ENCODE measurements at places on chromosomes 5 and 9.
A peak's percentile ranks its signal among the peaks of the same experiment; 100 is the strongest.

DNA sequence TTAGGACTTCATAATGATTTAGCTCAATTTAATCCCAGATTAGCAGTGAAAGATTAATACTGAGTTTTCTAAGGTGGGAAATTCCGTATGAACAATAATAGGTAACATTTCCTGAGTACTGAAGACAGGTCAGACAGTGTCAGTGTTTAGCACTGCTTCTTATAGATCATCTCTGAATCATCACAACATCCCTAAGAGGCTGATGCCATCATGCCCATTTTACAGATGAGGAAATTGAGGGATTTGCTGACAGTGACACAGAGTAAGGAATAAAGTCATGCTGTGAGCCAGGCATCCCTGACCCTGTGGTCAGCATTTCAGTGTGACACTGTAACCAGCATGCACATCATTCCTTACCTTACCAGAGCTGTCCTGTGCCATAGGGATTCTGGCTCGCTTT is 44.5 kb downstream of the DAPK1 start:
- no peak overlapping the region for H3K27ac ChIP-seq
- DNase-seq: no peak
- H3K27me3 ChIP-seq: no peaks in the 10 kb centered on the region
- H3K36me3 ChIP-seq: no peaks in the 10 kb centered on the region
- H3K4me3 ChIP-seq: no peak overlapping the region

- H3K27ac ChIP-seq: no peak overlapping the region
- no peaks in the 10 kb centered on the region for H3K27me3 ChIP-seq
- H3K4me3 ChIP-seq: no peak overlapping the region
- H3K36me3 ChIP-seq: no peaks in the 10 kb centered on the region
- DNase-seq: no peak
- H3K4me1 ChIP-seq: no peaks in the 10 kb centered on the region
These were observed 647.7 kb upstream of the ITGA1 start for GRCh38 chr5:52139888-52140615.

- no peak overlapping the region for H3K27ac ChIP-seq
- no peak for DNase-seq
- no peak overlapping the region for H3K4me3 ChIP-seq
- no peaks in the 10 kb centered on the region for H3K36me3 ChIP-seq
- no peaks in the 10 kb centered on the region for H3K4me1 ChIP-seq
These were observed 245.6 kb upstream of the RGMB start for GRCh38 chr5:98527846-98528245.

DNA sequence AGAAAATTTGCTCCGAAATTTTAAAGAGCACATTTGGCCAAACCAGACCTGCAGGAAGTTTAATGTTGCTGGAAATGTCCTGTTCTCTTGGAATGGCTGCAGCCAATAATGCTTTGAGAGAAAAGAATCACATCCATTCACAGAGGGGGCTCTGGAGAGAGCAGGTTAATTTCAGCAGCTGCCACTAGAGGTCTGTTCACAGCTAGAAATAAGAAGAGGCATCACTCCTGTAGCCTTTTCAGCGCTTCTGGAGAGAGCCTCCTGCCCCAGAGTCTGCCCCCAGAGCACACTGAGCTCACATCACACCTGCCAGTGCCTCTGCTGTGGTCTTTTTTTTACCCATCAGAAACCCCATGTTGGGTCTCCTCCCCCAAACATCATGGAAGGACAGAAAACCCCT is 124.8 kb upstream of the RAD23B start:
- no peaks in the 10 kb centered on the region for H3K4me1 ChIP-seq
- H3K4me3 ChIP-seq: no peak overlapping the region
- H3K27me3 ChIP-seq: no peaks in the 10 kb centered on the region
- no peaks in the 10 kb centered on the region for H3K36me3 ChIP-seq
- no peak for DNase-seq

DNA sequence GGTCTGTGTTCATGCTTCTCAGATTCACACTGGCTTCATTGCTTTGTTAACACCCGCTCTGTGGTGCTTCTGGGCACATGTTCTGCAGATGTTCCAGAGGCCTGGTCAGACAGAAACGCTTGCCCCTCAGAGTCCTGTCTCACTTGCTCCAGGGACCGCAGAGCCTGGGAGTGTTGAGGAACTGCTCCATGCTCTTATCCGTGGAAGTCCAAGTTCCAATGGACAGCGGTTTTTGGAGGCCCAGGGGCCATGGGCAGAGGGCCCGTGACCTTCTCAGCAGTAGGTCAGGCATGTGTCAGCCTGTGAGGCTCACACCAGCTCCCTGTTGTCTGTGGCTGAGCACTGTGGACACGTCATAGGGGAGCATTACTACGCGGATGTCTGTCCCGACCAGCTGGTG is 364.7 kb upstream of the IRX1 start:
- DNase-seq: no peak
- no peak overlapping the region for H3K4me3 ChIP-seq
- no peaks in the 10 kb centered on the region for H3K27me3 ChIP-seq
- H3K4me1 ChIP-seq: no peaks in the 10 kb centered on the region
- no peak overlapping the region for H3K27ac ChIP-seq
- H3K36me3 ChIP-seq: no peaks in the 10 kb centered on the region

DNA sequence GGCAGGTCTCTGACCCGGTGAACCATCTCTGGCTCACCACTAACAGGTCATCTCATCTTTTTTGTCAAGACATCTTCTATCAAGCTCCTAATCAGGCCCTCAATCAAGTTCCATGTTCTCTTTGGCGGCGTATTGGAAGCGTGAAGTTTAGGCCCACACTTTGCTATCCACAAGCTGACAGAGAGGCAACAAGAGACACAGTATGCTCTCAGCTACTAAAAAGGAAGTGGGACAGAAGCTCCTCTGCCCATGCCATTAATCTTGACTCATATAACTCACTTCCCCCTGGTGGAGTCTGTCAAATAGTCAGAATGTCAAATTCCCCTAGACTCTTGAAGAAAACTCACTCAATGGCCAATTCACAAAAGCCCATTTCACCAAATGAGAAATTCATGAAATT is 77.6 kb upstream of the TMC1 start:
- H3K4me3 ChIP-seq: no peak overlapping the region
- H3K27me3 ChIP-seq: no peaks in the 10 kb centered on the region
- peaks cover 11% of the 10 kb centered on the region for H3K4me1 ChIP-seq
- H3K36me3 ChIP-seq: no peaks in the 10 kb centered on the region

DNA sequence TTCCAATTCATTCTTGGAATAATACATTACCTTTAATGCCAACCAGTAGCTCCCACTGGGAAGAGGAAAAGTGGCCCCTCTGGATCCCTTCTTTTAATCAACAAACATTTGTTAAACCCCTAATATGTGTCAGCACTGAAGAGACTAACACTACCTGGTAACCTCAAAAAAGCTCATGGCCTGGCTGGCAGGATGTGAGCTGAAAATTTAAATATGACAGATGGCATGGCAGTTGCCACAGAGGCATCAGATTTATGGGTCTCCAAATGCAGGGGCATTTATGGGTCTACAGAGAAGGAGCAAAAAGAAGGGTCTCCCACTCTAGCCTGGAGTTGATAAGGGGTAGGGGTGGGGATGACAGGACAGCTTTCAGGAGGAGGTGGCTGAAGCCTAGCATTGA is 12.5 kb downstream of the DNAH5 start:
- H3K36me3 ChIP-seq: no peaks in the 10 kb centered on the region
- H3K27me3 ChIP-seq: no peaks in the 10 kb centered on the region
- no peak for DNase-seq
- no peaks in the 10 kb centered on the region for H3K4me1 ChIP-seq
- H3K4me3 ChIP-seq: no peak overlapping the region

- no peaks in the 10 kb centered on the region for H3K4me1 ChIP-seq
- H3K27ac ChIP-seq: no peak overlapping the region
- no peaks in the 10 kb centered on the region for H3K36me3 ChIP-seq
- no peaks in the 10 kb centered on the region for H3K27me3 ChIP-seq
- no peak overlapping the region for H3K4me3 ChIP-seq
These were observed 265.2 kb downstream of the SYK start for GRCh38 chr9:91066856-91067255.

- DNase-seq: no peak
- no peaks in the 10 kb centered on the region for H3K27me3 ChIP-seq
- no peaks in the 10 kb centered on the region for H3K4me1 ChIP-seq
These were observed 45.1 kb downstream of the TTC1 start for GRCh38 chr5:160054047-160054446.

- H3K4me3 ChIP-seq: no peak overlapping the region
- no peak overlapping the region for H3K27ac ChIP-seq
These were observed 1499.0 kb downstream of the EFNA5 start for GRCh38 chr5:106171708-106172107.

DNA sequence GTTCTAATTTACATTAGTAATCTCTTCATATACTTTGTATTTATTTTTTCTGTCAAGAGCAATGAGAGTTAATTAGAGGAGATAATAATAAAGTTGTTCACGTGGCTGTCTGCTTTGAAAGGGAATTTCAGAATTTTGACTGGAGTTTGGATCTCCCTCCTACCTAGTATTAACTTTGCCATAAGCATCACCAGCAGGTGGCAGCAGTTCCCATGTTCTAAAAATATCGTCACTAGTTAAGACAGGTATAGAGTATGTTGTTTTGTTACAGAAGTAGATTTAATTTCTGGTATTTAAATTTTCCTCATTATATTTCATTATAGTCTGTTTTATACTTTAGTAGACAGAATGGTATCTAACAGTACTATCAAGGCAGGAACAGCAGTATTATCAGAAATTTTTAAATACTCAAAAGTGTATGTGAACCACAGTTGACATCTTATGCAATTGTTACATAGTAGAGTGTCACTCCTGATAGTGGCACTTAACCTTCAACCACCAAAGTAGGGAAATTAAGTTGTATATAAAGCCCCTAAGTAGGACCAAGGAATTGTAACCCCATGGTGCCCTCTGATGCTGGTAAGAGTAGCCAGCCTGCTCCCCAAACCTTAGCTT is 20.4 kb downstream of the GNPDA1 start:
- H3K36me3 ChIP-seq: peaks cover 9% of the 10 kb centered on the region
- DNase-seq: peak; percentile 64
- H3K4me1 ChIP-seq: no peaks in the 10 kb centered on the region
- H3K27ac ChIP-seq: no peak overlapping the region

- H3K4me3 ChIP-seq: no peak overlapping the region
- H3K36me3 ChIP-seq: no peaks in the 10 kb centered on the region
- H3K4me1 ChIP-seq: peaks cover 14% of the 10 kb centered on the region
- H3K27me3 ChIP-seq: no peaks in the 10 kb centered on the region
These were observed 59.4 kb downstream of the DAP start for GRCh38 chr5:10701567-10702039.

GRCh38 chr5:142327111-142327842 is 2.5 kb upstream of the SPRY4 start:
- H3K36me3 ChIP-seq: no peaks in the 10 kb centered on the region
- H3K27me3 ChIP-seq: peaks cover 3% of the 10 kb centered on the region
- H3K4me3 ChIP-seq: no peak overlapping the region
- no peak overlapping the region for H3K27ac ChIP-seq
- DNase-seq: no peak

- peak overlapping the region; percentile 26 for H3K27ac ChIP-seq
- peaks cover 26% of the 10 kb centered on the region for H3K4me1 ChIP-seq
- H3K36me3 ChIP-seq: no peaks in the 10 kb centered on the region
- H3K27me3 ChIP-seq: no peaks in the 10 kb centered on the region
- peak overlapping the region; percentile 34 for H3K4me3 ChIP-seq
These were observed 2.3 kb downstream of the TUT7 start for GRCh38 chr9:86351880-86352279.

DNA sequence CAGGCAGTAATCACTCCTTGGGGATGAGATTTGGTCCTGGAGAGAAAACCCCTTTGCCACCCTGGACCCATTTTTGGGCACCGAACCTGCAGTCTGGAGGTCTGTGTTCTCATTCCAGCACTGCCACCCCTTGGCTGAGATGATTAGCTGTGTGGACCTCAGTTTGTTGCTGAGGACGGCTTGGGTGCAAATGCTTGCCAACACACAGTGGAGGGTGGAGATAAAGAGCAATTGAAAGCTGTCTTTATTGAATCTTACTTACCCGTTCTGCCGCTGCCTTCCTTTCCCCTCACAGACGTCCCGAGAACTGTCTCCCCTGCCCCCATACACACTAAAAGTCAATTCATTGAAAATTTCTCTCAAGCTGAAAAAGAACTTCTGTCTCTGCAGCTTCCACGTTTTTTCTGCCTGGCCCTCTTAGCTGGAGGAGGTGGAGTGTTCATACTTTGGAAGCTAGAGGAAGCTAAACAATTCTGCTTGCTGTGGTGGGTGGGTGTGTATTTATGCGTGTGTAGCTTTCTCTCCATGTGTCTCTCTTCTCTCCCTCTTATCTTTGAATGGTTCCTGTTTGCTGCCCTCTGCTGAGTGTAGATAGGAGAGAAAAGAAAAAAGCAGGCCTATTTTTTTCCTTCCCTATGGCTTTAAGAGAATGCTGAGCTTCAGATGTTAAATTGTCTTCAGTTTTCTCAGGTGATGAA is 6.6 kb downstream of the GALNT10 start:
- H3K27me3 ChIP-seq: no peaks in the 10 kb centered on the region
- no peak for DNase-seq
- H3K4me1 ChIP-seq: peaks cover 29% of the 10 kb centered on the region
- H3K4me3 ChIP-seq: no peak overlapping the region
- H3K27ac ChIP-seq: peak overlapping the region; percentile 0

- no peaks in the 10 kb centered on the region for H3K27me3 ChIP-seq
- DNase-seq: no peak
- peaks cover 77% of the 10 kb centered on the region for H3K4me1 ChIP-seq
These were observed 3.3 kb downstream of the CYFIP2 start for GRCh38 chr5:157269165-157269671.

DNA sequence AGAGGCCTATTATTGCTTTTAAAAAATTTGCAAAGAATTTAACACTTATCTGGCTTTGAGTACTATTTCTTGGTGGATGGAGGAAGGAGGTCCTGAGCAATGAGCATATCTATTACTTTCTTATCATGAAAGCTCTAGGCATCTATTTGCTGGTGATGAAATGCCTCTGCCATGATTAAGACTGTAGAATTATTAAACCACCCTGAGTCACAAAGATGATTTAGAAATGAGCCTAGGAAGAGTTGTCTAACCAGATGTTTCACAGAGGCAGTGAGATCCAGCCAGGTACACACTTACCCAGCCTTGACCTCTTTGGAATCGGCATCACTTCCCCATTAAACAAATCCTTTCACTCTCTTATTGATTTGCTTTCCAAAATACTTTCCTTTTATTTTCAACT is 304.4 kb upstream of the KIF2A start:
- H3K4me3 ChIP-seq: no peak overlapping the region
- H3K27ac ChIP-seq: no peak overlapping the region
- no peaks in the 10 kb centered on the region for H3K27me3 ChIP-seq
- DNase-seq: no peak
- H3K4me1 ChIP-seq: no peaks in the 10 kb centered on the region

GRCh38 chr5:78076351-78076750 is 218.1 kb downstream of the AP3B1 start:
- no peak overlapping the region for H3K4me3 ChIP-seq
- H3K4me1 ChIP-seq: no peaks in the 10 kb centered on the region

DNA sequence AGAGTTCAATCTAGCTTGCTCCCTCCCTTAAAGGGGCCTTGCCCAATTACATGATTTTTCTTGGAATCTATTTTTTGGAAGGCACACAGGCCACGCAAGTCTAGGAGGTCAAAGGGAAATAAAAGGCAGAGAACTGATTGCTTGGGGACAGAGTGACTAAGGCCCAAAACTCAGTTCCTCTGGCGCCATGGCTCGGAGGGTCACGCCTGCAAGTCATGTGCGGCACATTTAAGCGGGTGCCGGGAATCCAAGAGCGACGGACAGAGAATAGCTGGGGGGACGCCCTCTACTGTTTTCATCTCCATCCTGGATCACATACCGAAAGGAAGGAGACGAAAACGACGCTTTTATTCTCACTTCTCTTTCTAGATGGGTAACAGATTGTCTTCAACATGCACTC is 78.6 kb downstream of the FREM1 start:
- H3K4me3 ChIP-seq: no peak overlapping the region
- H3K27me3 ChIP-seq: no peaks in the 10 kb centered on the region
- no peaks in the 10 kb centered on the region for H3K36me3 ChIP-seq
- DNase-seq: no peak
- no peak overlapping the region for H3K27ac ChIP-seq
- H3K4me1 ChIP-seq: no peaks in the 10 kb centered on the region
